Substantia nigra (tissue), 51 donors: ENCODE measurements at places on chromosomes 2 and 18.

DNA sequence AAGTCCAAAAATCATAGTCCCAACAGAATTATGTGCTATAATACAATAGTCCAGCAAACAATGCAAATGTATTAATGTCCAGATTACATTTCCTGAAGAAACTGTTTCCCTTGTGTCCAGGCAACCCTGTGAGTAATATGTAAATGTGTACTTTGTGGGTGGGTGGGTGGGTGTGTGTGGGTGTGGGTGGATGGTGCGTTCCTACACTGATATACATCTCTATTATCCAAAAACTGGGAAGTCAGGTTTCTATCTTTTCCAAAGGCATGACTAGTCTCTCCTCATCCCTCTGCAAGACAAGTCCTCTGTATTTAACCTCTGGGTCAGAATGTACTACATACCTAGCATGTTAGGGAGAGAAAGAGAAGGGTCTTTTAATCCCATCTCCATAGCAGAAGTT lies 71.6 kb downstream of the LNPK start:
- no peak for DNase-seq

DNA sequence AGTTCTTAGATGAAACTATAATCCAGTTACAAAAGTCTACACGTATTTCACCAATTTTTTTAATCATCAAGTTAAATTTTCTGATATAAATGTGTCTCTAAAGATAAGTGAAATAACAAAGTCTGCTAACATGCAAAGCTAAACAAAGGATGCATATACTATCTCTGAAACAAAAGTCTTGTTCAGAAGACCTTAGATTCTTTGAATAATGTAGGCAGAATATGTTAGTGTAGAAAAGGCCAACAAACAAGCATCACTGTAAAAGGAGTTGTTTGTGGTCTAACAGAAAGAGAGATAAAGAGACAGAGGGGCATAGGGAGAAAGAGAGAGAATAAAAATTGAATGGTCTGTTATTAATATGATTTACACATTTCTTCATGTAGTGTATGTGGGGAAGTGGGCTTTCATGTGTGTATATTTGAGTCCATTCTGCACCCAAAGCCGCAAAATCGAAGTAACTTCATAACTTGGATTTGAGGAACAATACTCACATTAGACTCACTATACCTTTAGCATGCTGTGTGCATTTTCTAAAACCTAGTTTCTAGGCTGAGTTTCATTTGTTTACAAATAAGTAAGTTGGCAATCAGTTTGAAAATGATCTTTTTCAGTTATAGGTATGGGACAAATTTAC lies 734.8 kb upstream of the REG3G start:
- DNase-seq, result no peak

DNA sequence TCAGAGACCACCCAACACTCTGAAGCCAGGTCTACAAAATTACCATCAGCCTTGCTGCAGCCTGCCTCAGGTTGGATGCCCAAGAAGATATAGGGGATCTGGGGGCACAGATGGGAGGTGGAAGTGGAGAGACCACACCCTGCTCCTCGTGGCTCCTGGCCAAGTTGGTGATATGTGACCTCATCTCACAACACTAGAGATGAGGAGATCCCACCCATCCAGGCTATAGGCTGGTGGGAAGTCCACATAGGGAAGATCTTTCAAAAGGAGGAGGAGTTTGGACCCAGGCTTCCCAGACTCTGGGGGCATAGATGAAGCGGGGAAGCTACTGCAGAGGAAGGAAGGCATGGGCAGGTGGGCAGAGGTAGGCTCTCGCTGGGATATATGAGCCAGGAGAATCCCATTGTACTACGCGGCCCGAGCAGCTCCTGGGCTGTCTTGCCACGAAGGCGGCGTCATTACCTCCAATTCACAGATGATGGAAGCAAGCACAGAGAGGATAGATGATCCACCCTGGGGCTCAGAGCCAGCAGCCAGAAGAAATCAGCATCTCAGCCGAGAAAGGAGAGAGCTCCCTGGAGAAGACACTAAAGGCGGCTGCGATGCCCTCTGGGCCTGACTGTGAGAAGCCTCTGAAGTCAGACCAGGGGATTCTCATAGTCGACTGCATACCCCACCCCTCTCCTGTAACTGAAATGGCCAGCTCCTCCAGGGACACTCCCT lies 96.0 kb downstream of the RHOB start:
- DNase-seq, result no peak

GRCh38 chr2:174510583-174511189 lies 23.9 kb upstream of the GPR155 start:
- no peak for DNase-seq

DNA sequence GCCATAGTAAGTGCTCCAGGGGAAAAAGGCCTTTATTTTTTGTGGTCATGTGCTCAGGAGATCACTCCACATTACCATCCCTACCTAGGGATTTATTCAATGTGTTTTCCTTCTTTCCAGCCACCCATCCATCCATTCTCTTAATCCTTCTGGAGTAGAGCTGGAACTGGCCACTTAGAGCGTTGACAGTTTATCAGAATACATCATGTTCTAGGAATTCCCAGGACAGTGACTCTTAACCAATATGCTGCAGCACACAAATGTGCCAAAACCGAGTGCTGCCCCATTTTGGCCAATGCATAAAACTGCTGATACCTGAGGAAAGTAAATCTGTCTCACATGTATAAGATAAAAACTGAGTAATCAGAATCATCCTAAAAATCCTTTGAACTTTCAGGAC lies 63.7 kb downstream of the FARSB start:
- no peak for DNase-seq

GRCh38 chr18:50410894-50411293 lies 36.0 kb downstream of the SKA1 start:
- no peak for DNase-seq

- no peak for DNase-seq
Measured at GRCh38 chr2:95272781-95273180, 1.5 kb upstream of the PROM2 start.

GRCh38 chr2:148162871-148163270 lies 142.0 kb downstream of the MBD5 start:
- DNase-seq, result no peak

DNA sequence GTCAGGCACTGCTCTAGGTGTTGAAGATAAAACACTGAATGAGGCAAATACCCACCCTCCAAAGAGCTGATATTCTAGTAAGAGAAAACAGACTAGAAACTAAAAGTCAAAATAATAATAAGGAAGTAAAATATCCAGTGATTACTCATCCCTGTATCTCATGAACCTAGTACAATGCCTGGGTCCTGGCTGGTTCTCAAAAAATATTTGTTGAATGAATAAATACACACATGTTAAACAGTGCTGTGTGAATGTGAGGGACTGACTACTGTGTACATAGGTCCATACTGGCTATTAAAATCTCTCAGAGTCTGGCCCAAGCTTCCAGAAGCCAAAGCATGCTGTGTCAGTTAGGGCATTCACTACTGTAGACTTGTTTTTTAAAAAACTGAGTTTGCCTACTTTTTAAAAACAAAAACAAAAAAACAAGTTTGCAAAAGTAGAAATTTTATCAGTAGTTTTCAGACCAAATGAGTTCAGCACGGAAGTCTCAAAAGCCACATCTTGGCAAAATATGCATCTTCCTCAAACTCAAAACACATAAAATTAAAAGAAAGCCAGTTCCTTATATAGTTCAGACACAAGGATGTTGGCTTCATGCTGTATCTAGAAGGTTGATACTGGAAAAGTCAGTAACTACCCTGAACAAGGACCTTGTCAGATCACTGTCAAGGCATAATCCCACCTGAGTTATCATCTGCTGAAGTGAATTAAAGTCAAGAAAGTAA lies 136.2 kb downstream of the THADA start:
- no peak for DNase-seq

GRCh38 chr18:57953883-57954282 lies 90.1 kb upstream of the NEDD4L start:
- no peak for DNase-seq

GRCh38 chr2:195477248-195477995 lies 179.6 kb upstream of the SLC39A10 start:
- no peak for DNase-seq

DNA sequence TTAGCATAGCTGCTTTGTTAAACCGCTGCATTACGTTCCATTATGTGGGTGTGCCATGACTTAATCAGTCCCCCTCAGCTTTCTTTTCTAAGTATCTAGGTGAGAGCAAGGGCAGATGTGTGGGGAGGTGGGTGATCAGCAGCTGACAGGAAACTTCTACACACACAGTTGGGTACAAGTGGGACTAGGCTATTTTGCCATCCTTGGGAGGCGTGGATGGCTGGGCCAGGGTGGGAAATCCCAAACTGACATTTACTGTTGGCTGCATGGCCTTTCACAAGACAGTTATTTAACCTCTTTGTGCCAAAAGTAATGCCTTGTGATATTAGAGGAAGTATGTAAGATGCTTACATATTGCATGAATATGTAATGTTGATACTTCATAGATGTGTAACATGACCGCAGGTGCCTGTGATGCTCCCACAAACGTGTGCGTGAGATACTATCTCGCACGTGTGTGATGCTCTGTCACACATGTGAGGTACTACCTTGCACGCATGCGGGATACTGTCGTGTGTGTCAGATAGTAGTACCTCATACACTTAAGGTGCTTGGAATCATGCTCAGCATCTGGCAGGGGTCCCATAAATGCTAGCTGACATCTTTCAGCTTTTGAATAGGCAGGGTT lies 314.5 kb downstream of the PRKCE start:
- DNase-seq, result no peak

DNA sequence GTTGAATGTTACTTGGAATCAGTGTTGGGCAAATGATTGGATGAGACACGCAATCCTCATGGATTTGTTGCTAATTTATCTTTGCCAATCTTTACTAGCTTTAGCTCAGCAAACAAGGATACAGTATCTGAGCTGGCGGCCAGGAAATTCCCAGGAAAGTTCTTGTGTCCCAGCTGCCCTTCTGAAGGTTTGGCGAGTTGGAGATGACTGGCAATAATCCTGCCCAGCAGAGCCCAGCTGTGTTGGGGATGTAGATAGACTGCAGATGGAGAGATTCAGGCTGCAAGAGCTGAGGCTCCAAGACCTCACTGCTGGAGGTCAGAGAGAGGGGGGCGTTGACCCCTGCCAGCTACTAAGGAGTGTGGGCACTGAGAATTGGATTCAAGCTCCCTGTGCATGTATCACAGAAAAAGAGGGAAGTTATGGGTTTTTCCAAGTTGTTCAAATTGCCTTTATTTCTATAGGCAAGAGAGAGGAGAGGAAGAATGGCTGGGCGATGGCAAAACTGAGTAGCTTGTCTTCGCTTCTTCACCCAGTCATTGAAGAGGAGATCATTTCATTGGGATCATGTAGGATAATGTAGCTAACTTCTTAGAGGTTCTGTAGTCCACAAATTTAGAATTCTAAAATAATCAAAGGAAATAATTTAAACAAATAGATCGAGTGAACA lies 506.8 kb upstream of the LRATD1 start:
- no peak for DNase-seq

DNA sequence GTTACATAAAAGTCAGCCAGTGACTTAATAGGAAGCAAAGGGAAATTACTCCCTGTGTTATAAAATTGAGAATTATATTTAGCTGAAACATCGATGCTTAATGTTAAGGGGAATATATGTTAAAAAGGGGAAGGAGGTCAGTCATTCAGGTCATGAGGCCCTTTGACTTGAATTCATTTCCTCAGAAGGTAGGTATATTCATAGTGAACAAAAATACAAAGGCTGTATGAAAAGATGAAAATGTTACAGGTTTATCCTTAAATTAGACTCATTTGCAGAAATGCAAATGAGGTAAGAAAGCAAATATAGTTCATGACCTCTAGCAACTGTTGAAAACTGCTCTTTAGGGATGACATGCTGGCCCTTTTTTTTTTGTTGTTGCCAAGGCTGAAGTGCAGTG lies 20.8 kb downstream of the MSH6 start:
- DNase-seq, result no peak

DNA sequence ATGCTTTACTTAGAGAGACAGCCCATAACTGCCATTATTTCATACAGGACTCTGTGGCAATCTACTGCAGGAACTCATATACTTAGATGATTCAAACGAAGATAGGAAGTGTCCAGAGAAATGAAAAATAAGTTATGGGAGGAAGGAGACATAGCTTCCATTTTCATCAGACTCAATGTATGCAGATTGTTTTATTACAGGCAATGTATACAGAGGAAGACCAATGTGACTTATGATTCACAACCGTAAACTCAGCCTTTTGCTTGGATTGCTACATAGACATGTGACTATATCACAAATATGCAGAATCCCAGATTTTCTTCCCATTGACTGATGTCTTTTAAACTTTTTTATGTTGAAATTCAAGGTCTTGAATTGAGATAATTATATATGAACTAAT lies 793.4 kb downstream of the SATB2 start:
- no peak for DNase-seq

DNA sequence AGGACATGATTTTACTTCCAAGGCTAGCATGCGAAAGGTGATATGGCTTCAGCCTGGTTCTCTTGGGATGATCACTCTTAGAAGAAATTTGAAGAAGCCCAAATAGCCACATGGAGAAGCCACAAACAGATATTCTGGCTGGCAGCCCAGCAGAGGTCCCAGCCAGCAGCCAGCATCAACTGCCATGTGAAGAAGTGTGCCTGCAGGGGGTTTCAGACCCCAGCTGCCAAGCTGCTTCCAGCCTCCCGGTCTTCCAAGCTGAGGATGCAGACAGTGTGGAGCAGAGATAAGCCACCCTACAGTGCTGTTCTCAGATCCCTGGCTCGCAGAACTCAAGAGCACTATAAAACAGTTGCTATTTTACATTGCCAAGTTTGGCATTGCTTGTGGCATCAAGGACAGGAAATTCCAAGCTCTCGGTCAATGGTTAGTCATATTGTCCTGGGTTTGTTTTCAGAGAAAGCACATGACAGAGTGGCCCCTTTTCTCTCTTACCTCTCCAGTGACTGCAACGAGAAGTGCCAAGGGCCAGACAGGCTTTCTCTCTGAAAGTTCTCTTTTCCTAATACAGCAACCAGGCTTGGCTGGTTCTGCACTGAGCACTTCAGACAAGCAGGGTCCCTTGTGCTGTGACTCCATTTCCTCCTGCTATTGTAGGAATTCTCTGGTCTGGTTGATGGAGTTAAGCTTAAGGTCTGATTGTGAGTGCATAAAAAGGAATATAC lies 223.7 kb downstream of the ANKRD30B start:
- DNase-seq, result no peak

DNA sequence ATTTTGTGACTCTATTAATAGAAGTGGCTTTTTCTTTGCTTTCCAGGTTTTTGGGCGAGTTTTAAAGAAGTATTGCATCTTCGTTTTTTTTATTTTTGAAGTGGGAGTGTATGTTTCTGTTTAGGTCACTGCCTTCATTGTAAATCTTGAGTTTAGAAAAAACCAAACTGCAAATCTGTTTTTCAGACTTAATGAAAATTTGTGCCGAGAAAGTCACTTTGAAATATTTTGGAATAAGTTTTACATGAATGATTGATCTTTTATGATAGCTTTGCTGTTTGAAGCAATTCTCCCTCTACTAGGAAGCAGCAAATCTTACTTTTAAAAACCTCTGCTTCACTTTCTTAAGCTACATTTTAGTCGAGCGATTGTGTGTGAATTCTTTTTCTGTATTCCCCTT lies 2.2 kb downstream of the SMAD4 start:
- DNase-seq, result no peak

DNA sequence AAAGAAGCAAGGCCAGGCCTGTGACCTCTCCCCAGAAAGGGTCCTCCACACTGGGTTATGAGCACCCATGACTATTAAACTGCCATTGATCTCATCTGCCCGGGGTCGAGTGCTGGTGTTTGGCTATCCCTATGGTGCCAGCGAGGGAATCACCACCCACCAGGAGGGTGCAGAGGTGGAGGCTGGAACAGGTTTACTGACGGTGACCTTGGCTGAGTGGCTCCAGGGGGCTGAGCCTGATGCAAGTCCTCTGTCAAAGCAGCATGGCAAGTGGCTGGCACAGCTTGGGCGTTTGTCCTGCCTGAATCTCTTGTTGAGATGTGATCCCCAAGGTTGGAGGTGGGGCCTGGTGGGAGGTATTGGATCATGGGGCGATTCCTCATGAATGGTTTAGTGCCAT lies 196.4 kb upstream of the HDAC4 start:
- DNase-seq, result no peak
